ENCODE measurements at places on chromosomes 7 and 10.

- no peak for DNase-seq
Observed at GRCh38 chr10:61391281-61391680, 61.9 kb downstream of the TMEM26 start.

GRCh38 chr10:3635697-3636096, 149.3 kb downstream of the KLF6 start:
- no peak for DNase-seq

DNA sequence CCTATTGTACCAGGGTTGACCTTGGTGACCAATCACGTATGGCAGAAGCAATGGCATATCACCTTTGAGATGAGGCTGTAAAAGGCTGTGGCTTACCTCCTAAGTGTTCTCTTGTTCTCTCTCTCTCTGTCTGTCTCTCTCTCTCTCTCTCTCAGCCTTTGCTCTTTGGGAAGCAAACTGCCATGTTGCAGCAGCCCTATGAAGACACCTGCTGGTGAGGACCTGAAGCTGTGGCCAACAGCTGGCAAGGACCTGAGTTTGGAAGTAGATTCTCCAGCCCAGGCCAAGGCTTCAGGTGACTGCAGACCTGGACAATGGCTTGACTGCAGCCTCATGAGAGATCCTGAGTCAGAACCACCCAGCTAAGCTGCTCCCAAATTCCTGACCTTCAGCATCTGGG, 161.4 kb downstream of the GPAM start:
- no peak for DNase-seq

DNA sequence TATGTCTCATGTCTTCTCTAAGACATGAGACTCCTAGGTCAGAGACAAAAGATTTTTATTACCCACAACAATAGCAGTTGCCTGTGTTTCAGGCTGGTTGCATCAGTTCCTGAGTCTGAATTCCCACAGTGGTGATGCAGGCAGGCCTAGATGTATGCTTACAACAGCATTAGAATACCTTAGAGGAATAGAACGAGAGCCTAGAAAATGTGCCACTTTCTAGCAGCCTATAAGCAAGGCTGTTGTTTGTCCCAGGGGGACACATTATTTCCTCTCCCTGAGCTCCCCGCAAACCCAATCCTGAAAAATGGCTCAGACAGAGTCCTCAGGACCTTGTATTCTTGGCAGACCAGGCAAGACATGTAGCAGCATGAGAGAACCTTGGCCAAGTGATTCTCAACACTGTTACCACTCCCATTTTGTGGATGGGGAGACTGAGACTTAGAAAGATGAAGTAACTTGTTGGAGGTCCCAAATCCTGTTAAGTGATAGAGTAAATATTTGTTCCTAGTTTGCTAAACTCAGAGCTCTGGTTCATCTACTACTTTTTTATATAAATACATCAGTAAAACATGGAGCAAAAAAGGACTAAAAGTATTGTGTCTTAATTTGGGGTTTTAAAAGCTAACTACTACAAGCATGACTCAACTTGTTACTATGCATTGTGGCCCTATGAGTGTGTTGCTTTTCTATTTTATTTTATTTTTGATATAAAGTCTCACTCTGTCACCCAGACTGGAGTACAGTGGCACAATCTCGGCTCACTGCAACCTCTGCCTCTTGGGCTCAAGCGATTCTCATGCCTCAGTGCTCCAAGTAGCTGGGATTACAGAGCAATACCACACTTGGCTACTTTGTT, 14.2 kb downstream of the VTI1A start:
- DNase-seq = no peak

DNA sequence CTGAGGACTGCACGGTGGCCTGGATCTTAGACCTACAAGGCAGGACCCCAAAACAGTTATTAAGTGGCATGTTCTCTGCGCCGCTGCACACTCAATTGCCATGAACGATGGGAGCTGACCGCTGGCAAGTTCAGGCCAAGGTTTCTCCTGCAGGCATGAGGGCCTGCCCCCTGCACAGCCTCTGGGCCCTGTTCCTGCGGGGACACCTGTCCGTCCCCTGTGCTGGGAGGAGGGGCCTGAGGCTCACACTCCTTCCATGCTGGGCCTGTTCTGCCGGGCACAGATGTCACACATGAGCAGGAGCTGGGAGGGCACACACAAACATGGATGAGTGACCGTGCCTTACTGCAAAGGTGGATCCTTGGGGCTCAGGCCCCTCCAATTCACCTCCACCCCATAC, 90.0 kb downstream of the PTPRN2 start:
- no peak for DNase-seq

- no peak for DNase-seq
Observed at GRCh38 chr10:61784354-61785133, 117.0 kb upstream of the ARID5B start.

DNA sequence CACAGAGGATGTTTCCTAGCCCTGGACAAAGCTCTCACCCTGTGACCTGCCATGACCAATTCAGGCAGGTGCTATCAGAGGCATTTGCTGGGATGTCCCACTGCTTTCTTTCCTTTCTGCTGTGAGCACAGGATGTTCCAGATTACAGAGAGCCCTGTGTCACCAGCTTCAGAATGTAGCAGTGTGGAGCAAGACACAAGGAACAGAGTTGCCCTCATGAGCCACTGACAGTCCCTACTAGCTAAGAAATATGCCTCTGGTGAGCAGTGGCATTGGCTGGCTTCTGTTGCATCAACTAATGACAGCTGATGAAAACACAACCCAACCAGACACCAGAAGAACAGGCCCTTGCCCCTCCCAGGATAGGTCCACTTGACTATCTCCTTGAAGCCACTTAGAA, 337.2 kb downstream of the TNS3 start:
- DNase-seq = no peak

- no peak for DNase-seq
Observed at GRCh38 chr7:149635561-149636329, 137.6 kb downstream of the ZNF467 start.

DNA sequence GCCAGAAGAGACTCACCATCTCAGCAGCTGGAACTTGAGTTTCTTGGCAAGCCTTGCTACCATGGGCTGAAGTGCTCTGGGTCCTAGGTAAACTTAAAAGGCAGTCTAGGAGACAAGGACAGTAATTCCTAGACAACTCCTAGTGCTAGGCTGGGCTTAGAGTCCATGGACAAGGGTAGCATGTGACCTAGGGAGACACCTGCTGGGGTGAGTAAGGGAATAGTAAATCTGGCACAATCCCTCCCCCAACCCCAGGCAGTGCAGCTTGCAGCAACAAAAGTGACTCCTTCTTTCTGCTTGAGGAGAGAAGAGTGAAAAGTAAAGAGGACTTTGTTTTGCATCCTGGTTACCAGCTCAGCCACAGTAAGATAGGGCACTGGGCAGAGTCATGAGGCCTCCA, 316.5 kb upstream of the IMMP2L start:
- no peak for DNase-seq

DNA sequence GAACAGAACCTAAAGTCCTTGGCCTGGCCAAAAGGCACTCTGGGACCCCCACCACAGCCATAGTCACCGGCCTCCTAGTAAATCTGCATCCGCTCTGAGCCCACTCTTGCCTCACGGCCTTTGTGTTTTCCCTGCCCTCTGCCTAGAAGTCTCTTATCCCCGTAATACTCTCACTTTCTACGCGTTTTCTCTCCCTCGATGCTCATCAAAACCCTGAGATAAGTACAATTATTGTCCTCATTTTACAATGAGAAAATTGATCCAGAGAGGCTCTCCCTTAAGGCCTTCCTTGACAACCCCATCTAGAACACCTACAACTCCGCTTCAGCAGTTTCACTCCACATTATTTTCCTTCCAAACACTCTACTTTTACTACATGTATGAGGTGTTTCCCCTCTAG, 1.5 kb upstream of the SFXN4 start:
- no peak for DNase-seq

DNA sequence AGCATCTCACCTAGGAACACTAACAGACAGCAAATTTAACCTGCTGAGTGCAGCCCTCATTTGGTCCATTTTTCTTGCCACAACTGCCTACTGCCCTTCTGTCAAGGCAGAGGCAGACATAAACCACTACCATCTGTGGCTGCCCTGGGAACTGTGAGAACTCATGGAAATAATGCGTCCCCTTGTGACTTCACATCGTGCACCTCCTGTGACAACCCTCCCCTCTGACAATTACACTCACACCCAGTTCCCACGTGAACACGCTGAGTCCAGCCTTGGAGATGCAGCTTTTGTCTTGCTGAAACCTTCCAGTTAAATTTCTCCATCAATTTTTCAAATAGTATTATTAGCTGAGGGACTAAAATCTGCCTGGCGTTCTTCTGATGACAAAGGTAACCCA, 193.1 kb upstream of the KLF14 start:
- DNase-seq = no peak

DNA sequence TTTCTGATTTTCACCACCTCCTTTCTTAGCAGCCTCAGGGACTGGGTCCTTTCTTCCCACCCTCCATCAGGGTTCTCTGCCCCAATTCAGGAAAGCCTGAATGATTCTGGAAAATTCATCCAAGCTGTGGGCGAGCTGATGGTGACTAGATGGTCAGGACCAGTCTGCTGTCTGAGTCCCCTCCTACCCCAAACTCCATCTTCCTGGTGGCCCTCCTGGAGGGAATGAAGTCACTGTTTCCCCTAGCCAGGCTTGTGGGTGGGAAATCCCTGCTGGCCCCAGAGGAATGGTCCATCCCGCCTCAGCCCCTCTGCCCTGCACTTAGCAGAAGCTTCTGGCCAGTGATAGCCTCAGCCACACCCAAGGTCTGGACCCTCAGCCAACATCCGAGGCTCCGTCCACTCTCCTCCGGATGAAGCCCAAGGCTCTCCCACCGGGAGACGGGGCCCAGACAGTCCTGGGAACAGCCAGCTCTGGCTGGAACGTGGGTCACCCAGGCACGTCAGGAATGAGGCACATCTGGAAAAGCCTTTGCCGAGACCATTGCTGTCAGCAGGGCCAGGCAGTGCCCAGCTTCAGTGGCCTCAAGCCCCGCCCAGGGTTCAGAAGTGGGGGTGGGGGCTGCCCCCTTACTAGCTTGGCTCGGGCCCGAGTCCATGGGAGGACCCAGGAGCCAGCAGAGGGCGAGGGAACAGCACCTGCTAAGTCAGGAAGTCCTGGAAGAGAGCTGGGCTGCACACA, 4.0 kb upstream of the AQP1 start:
- DNase-seq = no peak

DNA sequence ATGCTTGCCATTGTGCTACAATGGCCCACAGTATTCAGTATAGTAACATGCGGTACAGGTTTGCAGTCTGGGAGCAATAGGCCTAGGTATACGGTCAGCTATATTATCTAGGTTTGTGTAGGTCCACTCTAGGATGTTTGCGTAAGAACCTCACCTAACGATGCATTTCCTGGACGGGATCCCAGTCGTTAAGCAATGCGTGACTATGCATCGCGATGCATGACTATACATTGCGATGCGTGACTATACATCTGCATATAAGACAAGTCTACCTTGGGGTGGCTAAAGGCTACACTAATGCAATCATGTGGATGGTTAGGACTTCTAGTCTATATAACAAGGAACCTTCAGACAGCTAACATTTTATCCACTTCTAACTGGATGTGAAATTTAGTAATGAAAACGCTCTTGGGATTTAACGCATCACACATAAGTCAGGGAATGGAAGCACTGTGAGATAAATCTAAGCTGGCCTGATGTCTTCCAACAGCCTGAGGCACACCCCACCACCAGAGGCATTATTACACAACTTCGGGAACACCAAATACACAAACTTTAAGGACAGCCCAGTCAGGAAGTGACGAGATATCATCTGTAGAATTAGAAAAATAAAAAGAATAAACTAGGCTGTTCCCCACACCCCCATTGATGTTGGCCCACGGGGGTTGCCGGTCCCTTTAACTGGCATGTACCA, 9.2 kb downstream of the GNA12 start:
- no peak for DNase-seq

DNA sequence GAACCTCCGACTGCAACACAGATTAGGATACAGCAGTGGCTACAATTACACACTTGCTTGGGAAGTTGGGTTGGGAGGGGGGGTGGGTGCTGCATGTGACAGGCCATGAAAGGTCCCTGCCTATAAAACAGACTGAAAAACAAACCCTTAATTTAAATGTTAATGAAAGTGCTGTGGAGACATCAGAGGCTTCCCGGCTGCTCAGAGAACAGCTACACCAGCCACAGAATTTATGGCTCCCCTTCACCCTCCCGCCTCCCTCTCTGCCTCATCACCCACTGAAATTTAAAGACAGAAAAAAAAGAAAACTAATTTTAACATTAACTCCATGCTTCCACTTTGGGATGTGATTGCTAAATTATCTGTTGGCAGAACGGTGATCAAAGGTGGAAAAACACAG, 34.7 kb downstream of the FBXW4 start:
- no peak for DNase-seq

DNA sequence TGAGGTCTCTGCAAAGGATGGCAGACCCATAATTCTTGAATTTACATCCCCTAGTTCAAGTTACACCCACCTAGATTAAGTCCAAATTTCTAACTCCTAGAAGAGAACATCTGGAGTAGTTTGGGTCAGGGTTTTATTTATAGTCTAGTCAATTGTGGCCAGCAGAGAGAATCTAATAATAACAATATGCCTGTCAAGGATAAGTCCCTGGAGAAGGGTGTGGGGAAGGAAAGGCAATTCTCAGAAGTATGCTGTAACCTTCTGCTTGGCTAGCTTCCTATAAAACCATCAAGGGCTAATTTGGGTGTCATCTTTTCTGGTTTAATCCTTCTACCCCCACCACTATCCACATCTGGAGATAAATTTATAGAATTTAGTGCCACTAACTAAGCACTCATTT, 52.8 kb upstream of the SEMA3E start:
- DNase-seq = no peak

DNA sequence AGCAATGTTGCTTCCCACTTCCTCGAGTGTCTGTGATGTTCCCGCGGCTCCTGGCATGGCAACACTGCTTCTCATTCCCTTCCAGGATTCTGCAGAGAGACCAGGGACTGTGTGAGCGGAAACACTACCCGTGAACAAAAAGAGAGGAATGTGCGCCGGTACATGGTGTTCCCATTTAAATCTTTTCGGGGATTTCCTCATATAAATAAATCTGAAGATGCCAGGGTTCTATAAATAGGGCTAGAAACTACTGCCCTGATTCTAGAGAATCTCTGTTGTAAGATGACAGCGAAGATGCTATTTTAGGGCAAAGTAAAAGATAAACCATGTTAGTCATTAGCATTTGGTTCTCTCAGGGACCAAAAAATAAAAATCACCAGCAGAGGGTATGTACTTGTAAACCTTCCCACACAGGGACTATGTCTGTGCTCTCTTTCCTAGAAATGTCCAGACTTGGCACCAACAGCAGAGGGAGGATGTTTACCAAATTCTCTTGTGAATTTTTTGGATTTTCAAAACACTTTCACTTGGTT, 92.2 kb upstream of the DDC start:
- no peak for DNase-seq

DNA sequence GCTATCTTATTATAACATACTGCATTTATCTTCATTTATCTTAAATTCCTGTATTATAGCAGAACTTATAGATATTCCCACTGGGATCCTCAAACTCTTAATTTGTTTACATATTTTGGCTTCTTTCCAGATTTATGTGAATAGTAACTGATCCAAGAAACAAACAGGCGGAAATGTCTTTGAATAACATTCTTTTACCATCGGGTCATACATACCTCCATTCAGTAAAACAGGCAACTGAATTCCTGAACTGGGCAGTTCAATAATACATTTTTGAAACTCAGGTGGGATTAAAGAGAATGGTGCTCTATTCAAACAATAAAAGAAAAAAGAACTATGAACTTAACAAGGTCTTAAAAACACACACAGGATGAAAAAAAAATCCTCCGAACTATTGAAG, 337.4 kb downstream of the CRPPA start:
- no peak for DNase-seq

- DNase-seq = no peak
Observed at GRCh38 chr7:87574630-87575029, 26.1 kb downstream of the ABCB1 start.

Measured in activated CD4-positive, alpha-beta T cell treated with anti-CD3 and anti-CD28 coated beads, Interleukin-2, amount 50 U/mL, for 4 hours (primary cell).